Activated naive CD4-positive, alpha-beta T cell (primary cell): ENCODE measurements at places on chromosomes 12 and 14.

DNA sequence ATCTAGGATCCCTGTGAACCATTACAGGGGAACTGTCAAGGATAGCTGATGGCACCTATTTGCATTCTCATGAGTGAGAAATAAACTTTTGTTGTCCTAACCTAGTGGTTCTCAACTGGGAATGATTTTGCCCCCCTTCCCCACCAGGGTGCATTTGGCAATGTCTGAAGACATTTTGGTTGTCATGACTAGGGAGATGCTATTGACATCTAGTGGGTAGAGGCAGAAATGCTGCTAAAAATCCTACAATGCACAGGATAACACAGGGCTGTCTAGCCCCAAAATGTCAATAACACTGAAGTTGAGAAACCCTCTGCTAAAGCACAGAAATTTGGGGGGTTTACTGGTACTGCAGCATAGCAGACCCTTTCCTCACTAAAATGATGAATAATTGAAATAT, 140.9 kb upstream of the SRRM4 start:
- no peak for DNase-seq

- no peak for DNase-seq
Observed at GRCh38 chr12:43807386-43807785, 1.3 kb upstream of the TWF1 start.

DNA sequence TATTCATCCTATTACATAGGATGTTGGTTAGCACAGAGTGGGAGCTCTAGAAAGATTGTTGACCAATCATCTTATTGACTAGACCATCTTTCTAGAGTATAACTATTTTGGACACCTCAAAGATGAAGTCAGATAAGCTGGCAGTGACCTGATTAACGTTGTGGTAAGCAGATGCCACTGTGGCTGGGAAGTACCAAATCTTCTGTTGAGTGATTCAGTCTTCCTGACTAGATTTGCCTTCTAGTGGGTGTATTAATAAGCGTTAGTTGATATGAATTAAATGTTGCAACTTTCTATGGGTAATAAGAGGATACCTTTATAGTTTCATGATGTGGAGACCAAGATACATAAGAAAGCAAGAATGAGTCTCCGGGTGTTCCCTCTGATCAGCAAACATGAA, 51.2 kb upstream of the HELB start:
- DNase-seq: no peak

- DNase-seq: peak; percentile 65
Observed at GRCh38 chr12:6825398-6826124, 2.6 kb upstream of the P3H3 start.

DNA sequence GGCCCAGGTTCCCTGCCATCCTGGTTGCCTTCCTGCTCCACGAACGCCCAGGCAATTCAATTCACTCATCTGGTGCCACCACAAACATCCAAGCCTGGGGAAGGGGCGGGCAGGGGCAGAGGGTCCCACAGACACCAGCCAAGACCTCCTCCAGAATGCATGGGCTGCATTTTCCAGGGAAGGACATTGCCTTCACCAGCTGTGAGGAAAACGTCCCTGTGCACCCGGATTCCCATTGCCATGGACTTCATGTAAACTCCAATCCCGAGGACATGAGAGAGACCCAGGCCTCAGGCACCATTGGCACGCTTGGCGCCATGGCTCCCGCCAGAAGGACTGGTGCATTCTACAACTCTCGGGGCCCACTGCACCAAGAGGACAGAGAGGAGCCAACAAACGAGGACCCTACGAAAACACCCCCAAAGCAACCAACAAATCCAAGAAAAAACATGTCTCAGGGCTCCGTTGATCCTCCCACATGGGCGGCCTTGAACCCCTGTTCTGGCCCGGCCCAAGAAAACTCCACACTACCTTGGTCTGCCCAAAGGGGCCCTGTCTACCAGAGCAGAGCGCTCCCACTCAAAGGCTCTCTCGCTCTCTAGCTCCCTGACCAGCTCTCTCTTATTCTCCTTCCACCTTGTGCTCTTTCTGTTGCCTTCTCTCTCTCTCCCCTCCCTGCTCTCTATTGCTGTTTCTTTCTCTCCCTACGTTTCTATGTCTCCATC, 183.9 kb downstream of the ALG10 start:
- no peak for DNase-seq

GRCh38 chr12:62846491-62846890, 88.5 kb downstream of the PPM1H start:
- no peak for DNase-seq

GRCh38 chr14:49942090-49942489, 49.2 kb downstream of the ARF6 start:
- no peak for DNase-seq

- no peak for DNase-seq
Observed at GRCh38 chr12:114917307-114917706, 233.3 kb upstream of the TBX3 start.

GRCh38 chr14:77761205-77761931, 412 bp upstream of the SNW1 start:
- DNase-seq: no peak

DNA sequence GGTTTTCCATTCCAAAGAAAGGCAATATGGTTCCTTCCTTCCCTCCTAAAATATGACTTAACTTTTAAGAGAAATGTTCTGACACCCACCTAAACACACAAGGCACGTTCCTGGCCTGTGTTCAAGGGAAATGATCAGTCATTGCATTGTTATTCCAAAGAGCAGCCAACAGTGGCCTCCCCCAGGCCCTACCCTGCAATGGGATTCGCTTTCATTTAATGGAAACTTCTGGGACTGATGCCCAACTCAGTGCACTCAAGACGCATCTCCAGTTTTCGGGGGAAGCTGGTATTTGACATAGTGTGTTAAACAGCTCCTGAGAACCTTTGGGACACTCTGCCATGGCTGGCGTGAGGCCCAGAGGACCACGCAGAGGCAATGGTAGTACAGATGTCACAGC, 65.9 kb downstream of the DDX51 start:
- no peak for DNase-seq

GRCh38 chr12:2094597-2094996, 41.8 kb downstream of the CACNA1C start:
- DNase-seq: no peak

GRCh38 chr12:130117701-130118100, 44.6 kb upstream of the FZD10 start:
- DNase-seq: no peak

- DNase-seq: no peak
Observed at GRCh38 chr12:23099604-23100003, 474.6 kb downstream of the ETNK1 start.
